ENCODE measurements at places on chromosomes 11 and 22.

- DNase-seq = peak; percentile 69
These were observed 838 bp downstream of the BCL9L start for GRCh38 chr11:118924591-118925585.

DNA sequence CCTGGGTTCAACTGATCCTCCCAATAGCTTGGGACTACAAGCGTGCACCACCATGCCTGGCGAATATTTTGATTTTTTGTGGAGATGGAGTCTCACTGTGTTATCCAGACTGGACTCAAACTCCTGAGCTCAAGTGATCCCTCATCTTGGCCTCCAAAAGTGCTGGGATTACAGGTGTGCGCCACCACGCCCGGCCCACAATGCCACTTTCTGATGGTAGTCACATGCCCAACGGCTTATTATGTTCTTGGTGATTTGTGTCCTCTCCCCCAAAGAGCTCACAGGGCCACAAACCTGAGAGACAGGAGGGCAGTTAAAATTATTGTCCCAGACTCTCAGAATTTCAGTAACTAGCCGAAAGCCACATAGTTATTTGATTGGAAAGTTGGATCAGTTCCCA lies 9.6 kb downstream of the GRIK4 start:
- DNase-seq = no peak

DNA sequence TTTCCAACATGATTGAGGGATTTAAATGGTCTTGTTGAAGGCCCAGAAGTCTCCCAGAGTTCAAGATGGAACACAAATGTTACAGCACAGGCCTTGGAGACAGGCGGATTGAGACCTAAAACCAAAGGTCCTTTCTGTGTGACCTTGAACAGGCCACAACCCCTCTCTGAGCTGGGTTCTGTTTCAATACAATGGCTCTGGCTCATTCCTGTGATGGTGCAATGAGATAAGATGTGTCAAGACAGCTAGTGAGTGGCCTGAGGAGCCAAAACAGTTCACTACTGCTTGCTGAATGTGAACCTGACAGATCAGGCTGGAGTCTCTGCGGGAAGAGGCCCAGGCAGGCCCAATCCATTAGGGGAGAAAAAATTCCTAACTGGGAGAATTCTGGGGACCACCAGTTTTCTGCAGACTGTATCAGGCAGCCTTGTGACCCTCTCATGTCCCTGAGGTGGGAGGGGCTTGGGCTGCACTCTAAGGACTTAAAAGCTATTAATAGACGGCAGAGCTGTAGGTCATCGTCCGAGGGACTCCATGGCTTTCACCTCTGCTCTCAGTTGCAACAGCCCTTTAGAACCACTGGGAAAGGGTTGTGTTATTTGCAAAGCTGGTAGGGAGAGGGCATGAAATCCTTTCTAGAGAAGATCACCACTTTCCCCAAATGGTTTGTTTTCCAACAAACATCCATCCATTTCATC lies 126.1 kb upstream of the TEAD1 start:
- DNase-seq = no peak

- DNase-seq = no peak
These were observed 122.9 kb upstream of the CADM1 start for GRCh38 chr11:115627071-115627470.

DNA sequence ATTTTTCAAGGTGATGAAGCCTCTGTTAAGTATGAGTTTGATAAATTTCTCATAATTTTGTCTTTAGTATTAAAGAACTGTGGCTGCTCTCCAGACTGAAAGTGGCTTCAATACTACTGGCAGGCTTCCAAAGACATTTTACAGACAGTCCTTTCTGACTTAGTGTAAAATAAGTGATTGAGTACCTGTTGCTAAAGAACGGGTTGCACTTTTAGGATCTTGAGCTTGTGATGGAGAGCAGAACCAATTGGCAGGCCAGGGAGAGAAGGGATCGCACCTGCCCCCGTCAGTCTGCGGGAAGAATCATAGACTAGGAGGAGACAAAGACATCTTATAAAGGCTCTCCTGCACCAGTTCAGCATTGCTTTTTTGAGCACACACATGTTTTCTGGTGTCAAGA lies 4.4 kb downstream of the NCAM1 start:
- DNase-seq = no peak
